Neural progenitor cell (in vitro differentiated cells): ENCODE measurements at places on chromosomes 7 and 10. TPM values are rescaled to one million over a fixed set of nuclear protein-coding genes. Genes with fewer than 3 reads are reported as not detected.

Gene PPP1R3A
- total RNA-seq = not detected in 2 replicates

Gene TSPAN12
- 17.3 and 26.7 TPM in 2 replicates for total RNA-seq

Gene GLI3
- 32.0 and 33.0 TPM in 2 replicates for total RNA-seq

Gene OR6V1
- not detected in 2 replicates for total RNA-seq

Gene C10orf71
- total RNA-seq = not detected in 2 replicates

Gene UNCX
- not detected in 2 replicates for total RNA-seq
